Stimulated activated CD8-positive, alpha-beta memory T cell treated with anti-CD3 and anti-CD28 coated beads, Interleukin-15, amount 100 ng/mL, for 24 hours (primary cell): ENCODE measurements at places on chromosomes 2 and 18.
A peak's percentile ranks its signal among the peaks of the same experiment; 100 is the strongest.

DNA sequence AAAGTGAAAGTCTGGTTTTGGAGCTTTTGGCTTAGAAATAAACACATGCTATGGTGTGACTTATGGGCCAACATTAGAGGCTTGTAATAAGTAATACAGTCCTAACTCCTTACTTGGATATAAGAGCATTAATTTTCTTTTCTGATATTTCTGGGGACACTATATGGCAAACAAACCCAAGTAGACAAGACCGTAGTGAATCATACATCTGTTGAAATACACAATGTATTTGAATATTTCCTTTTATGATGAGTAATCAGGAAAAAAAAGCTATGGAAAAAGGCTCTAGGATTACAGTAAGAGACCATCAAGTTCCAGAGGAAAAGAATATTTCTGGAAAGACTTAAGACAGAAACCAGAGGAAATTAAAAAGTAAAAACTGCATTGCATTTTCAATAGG, 146.0 kb upstream of the CYP26B1 start:
- DNase-seq = no peak

DNA sequence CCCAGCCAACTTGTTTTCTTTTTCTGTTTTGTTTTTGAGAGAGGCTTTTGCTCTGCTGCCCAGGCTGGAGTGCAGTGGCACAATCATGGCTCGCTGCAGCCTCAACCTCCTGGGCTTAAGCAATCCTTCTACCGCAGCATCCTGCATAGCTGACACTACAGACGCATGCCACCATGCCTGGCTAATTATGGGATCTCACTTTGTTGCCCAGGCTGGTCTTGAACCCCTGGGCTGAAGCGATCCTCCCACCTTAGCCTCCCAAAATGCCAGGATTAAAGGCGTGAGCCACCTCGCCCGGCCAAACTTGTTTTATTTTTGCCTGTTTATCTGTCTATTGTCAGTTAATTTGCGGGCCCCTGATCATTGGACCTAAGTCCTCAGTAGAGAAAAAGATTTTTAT, 61.6 kb upstream of the MSH6 start:
- DNase-seq = no peak

GRCh38 chr2:134395779-134396178, 141.9 kb downstream of the MGAT5 start:
- DNase-seq = no peak

GRCh38 chr18:57585421-57585820, 1.1 kb downstream of the FECH start:
- no peak for DNase-seq

- no peak for DNase-seq
Measured at GRCh38 chr2:105271393-105272045, 30.0 kb downstream of the GPR45 start.

DNA sequence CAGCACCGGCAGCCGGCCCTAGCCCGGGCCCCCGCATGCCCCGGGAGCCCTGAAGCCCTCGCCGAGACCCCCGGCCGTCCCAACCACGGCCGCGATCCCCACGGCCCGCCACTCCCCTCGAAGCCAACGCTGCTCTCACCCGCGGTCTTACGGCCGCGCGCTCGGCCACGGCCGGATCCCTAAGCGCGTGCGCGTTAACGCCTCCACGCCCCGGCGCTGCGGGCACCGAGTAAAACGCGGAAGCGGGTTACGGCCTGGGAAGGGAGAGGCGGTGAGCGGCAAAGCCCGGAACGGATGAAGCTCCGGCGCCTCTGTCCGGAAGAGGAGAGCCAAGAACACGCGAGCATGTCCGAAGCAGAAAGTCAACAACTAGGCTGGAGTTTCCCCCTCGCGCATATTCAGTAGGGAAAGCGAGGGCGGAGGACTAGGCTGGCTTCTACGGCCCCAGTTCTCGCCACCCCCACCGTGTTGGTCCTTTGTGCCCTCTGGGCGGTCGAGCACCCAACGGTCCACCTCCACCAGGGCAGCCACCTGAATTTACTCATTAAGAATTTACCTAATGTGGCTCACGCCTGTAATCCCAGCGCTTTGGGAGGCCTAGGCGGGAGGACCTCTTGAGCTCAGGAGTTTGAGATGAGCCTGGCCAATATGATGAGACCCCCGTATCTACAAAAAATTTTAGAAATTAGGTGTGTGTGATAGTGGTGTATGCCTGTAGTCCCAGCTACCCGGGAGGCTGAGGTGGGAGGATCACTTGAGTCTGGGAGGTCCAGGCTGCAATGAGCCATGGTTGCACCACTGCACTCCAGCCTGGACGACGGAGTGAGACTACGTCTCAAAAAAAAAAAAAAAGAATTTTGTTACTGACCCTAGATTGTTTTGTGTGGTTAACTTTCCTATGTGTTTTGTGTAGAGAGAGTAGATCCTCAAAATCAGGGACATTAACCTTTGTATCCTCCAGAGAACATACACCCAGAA, at the start of gene KANSL3:
Gene KANSL3, minus strand, starts transcription at position 169 of the 978 bp plus-strand sequence. CDS start 1,177 bp downstream, outside the sequence.
- DNase-seq = peak; percentile 83

DNA sequence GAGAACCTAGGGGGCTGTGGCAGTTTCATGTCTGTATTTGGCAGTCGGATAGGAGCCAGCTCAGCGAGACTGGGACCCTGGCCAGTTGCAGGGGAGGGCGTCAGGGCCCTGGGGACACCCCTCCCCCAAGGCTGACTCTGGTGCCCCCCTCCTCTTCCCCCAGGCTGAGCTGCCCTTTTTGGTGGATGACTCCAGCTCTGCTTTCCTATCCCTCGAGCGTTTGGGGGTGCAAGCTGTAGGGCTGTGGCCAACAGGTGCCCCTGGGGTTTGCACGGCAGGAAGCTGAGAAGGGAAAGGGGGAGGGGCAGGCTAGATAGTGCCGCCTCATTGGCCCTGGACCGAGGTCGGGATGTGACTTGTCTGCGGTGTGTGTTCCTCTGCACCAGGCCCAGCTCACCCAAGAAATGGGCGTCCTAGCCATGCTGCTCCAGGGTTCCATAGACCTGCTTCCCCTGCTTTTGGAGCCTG, 26.4 kb downstream of the SPEG start:
- DNase-seq = no peak

DNA sequence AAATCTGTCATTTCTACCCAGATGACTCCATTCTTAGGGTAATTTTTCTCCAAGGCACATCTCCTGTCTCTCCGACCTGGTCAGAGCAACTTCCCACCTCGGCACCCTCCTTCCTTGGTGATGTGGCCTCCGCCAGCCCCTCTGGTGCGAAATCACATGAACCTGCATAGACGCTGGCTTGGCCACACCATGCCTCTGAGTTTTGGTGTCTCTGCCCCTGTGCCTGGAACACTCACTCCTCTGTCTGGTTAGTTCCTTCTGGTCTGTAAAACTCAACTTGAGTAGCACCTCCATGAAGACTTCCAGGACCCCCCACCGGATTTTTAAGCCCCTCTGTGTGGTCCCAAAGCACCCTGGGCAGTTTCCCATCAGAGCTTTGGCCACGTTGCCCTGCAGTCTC, 83.2 kb upstream of the OTOS start:
- DNase-seq = no peak

- DNase-seq = no peak
Measured at GRCh38 chr2:58895857-58896256, 654.7 kb upstream of the FANCL start.

DNA sequence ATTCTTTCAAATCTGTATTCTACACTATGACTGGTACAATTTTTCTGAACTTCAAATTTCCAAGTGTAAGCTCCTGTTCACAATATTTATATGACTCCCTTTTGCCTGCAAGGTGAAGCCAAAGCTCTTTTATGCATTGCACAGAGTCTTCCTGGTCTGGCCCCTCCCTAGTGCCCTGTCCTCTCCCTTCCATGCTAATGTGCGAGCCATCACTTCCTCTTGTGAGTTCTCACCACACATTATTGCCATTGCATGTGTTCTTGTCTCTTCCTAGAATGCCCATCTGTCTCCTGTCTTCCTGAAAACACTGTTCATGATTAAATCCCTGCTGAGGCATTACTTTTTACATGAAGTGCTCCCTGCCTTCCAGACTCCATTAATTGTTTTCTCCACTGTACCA, 169.9 kb downstream of the MC4R start:
- DNase-seq = no peak

- DNase-seq = no peak
Measured at GRCh38 chr18:55380589-55380988, 207.4 kb downstream of the TCF4 start.

GRCh38 chr2:133817680-133818566, 249.7 kb upstream of the NCKAP5 start:
- no peak for DNase-seq

- DNase-seq = no peak
Measured at GRCh38 chr2:75379476-75380210, 180.3 kb upstream of the TACR1 start.

GRCh38 chr2:100242476-100242875, 79.8 kb downstream of the LONRF2 start:
- DNase-seq = no peak

GRCh38 chr2:105754011-105754410, 9.3 kb downstream of the NCK2 start:
- no peak for DNase-seq

- DNase-seq = no peak
Measured at GRCh38 chr2:133842446-133842845, 274.2 kb upstream of the NCKAP5 start.

DNA sequence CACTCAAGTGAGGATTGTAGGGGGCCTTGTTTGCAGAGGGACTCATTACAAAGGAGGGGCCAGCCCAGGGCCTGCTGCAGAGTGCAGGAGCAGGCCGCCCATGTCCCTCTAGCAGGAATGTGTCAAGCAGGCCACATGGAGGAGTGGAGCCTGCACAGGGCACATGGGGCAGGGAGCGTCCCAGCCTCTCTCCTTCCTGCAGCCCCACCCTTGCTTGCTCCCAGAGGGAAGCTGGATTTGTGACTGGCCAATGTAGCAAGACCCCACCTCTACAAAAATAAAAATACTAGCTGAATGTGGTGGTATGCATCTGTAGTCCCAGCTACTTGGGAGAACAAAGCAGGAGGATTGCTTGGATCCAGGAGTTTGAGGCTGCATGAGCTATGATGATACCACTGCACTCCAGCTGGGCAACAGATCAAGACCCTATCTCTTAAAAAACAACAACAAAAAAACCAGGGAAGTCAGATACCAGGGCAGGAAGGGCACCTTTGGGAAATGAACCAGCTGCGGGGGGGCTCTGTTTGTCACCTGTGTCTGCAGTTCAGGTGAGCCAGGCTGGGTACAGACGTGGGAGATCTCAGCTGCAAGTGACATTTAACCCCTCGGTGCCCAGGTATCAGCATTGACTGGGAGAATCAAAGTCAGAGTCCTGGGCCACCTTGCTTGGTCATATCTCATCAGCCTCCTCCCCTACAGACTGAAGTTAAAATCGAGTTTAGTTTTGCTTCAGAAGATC, 27.7 kb downstream of the IMPA2 start:
- DNase-seq = no peak

- no peak for DNase-seq
Measured at GRCh38 chr18:9146224-9146623, 9.6 kb downstream of the ANKRD12 start.

DNA sequence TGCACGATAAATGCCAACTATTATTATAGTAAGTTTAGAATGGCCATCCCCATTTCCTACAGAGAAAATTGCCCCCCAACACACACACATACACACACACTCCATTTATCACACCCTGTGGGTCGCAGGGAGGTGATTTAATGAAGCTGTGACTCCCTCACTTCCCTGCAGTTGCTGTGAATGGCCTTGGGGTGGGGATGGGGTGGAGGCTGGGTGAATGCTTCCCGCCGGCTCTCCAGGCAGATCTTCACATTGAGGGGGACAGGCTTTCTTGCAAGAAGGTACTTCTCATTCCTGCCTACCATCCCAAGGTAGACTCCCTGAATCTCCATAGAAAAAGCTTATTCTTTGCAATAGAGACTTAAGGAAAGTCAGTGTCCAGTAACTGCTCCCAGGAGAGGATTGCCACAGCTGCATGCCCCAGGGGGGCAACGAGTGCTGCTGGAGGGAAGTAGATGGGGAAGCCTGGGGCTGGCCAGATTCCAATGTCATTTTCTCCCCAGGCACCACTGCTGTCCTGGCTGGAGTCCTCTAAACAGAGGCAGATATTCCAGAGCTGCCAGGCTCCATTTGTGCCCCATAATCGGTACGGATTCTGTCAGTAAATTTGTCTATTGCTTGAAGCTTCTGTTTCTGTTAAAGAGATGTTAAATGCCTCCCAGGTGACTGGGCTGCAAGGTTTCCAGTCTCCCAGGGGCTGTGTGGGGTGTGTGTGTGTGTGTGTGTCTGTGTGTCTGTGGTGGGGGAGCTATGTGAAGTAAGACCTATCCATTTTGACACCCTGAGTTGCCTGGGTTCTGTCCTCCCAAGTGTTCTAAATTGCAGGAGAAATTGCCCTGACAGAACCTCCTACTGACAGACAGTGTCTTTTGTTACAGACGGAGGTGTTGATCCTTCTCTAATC, 265.5 kb downstream of the SRBD1 start:
- DNase-seq = no peak

GRCh38 chr2:1495676-1496358, 82.6 kb downstream of the TPO start:
- DNase-seq = no peak

- no peak for DNase-seq
Measured at GRCh38 chr2:48277153-48277552, 252.8 kb upstream of the STON1 start.

DNA sequence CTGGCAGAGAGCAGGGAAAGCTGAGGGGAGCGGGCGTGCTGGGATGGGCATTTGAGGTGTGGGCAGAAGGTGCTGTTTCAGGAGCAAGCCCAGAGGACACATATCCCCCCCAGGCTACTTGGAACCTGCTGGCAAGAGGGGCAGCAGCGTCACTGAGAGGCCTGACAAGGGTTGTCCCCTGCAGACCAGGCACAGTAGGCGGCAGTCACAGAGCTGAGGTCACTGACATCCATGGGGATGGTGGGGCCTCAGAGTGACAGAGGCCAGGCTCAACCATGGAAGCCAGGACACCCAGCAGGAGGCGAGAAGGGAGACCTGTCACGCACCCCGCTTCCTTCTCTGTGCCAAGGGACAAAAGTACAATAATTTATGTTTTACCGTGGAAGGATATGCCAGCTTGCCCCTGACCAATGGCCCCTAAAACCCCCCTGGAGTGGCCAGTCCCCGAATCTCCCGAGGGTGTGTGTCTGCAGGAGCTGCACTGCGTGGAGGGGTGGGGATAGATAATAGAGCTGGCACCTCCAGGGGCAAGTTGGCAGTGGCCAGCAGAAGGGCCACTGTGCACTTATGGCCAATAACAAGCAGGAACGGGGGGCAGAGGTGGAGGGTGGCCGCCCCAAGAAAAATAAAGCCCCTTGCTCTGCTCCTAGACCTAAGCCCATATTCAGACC, 86.3 kb upstream of the SLC66A3 start:
- no peak for DNase-seq

GRCh38 chr2:141399270-141399669, 731.5 kb downstream of the LRP1B start:
- DNase-seq = no peak

- DNase-seq = no peak
Measured at GRCh38 chr2:224751996-224752698, 36.0 kb upstream of the CCDC195 start.

DNA sequence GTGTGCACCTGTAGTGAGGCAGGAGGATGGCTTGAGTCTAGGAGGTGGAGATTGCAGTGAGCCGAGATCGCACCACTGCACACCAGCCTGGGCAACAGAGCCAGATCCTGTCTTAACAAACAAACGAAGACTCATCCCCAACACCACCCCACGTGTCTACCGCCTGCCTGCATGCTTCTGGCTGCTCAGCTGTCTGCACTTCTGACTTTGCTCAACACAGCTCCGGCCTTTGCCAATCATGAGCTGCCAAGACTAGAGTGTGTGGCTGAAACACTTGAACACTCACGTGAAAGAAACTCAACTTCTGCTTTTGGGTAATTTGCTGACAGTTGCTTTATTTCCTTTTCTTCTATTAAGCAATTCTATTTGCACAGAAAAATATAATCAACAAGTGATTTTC, 32.1 kb upstream of the SP3 start:
- DNase-seq = no peak

- no peak for DNase-seq
Measured at GRCh38 chr18:79438089-79438897, 42.6 kb downstream of the NFATC1 start.
